CD14-positive monocyte (primary cell): ENCODE measurements at places on chromosomes 4 and X.

GRCh38 chr4:19711871-19712270, 539.8 kb upstream of the SLIT2 start:
- no peak for DNase-seq

DNA sequence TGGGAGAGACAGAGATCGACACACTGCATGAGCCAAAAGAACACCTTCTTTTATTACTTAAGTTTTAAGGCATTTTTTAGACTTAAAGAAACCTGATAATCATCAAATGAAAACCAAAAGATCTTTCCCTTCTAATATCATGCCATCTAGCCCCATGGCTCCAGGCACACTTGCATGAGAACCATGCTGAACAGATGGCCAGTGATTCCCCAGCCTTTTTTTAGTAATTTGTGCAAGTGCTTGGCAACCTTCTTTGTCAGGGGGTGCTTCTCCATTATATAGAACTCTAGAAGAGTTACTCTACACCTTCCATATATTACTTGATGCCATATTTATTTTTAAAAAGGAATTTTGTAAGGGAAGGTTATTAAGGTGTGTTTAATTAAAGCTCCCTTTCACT, 182.2 kb upstream of the TEX13C start:
- no peak for DNase-seq

GRCh38 chr4:169956091-169956843, 69.9 kb downstream of the MFAP3L start:
- DNase-seq, result no peak

DNA sequence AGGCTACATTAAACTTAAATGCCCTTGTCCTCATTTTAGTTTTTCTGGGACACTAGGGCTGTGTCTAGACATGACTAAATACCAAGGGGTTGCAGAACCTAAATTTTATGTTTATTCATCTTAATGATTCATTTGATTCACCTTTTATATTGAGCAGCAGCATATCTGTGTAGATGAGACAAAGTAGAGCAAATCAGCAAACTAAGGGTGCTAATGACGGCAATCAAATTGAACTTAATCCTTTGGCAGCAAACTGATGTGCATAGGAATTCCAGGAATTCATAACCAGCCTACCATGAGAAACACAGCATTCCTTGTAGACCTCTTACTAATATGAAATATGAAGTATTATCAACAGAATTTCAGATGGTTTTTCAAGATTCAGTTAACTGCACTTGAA, 25.1 kb downstream of the EPHA5 start:
- no peak for DNase-seq
